ENCODE measurements at places on chromosomes 2 and 18. TPM values are rescaled to one million over a fixed set of nuclear protein-coding genes. Genes with fewer than 3 reads are reported as not detected.

- DNase-seq = no peak
Observed at GRCh38 chr18:62018759-62019041, 125.9 kb upstream of the RNF152 start.

DNA sequence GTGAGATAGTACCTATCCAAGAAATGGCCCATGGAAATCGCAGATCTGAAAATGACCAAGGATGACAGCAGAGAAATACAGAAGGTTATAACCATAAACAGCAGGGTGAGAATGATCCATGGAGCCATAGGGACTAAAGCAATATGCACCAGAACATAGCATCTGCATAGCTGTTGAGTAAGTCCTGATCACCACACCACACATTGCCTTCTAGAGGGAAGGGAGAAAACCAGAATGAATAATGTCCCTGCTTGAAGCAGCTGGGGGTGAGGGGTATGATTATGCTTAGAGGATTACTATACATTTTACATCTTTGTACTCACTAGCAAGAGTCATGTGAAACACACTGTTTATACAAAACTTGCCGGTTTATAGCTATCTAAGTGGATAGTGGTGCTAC, 350.4 kb downstream of the MBD2 start:
- DNase-seq = no peak

GRCh38 chr18:34880403-34880802, 160.8 kb upstream of the MAPRE2 start:
- DNase-seq = no peak

DNA sequence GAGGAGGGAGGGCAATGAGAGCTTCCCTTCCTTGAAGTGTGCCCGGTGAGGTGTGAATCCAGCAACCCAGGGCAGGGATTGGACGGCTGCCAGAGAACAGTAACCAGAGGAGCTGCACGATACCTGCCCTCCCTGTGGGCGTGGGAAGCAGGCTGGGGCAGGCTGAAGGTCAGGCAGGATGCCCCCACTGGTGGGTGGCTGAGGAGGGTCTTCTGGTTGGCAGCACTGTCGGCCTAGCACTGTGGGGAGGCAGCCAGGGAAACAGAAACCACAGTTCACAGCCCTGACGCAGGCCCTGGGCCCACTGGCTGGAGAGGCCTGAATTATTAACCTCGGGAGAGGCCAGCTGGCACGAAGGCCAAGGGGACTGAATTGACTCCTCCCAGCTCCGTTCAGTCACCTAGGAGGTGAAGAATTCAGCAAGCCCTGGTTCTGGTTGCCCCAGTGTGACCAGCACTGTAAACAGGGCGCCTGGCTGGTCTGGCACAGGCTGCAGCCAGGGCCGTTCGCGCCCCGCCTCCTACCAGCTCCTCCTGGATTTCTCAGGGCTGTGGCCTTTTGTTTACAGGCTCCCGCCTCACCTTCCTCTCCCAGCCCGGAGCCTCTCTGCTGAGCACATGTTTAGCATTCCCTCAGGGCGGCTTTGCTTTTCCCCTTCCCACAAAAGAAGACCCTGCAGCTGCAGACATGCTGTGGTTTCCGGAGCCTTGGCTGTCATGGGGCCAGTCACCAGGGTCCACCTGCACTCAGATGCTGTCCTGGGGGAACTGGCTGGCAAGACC, 97.8 kb downstream of the B3GNT2 start:
- DNase-seq = no peak

DNPEP gene
- 57.8 TPM for polyA plus RNA-seq

RBM44 gene
- 0.33 TPM for polyA plus RNA-seq

EFR3B gene
- 0.07 TPM for polyA plus RNA-seq
